ENCODE measurements at places on chromosomes 3 and 15.

GRCh38 chr3:110677506-110677905 is 394.1 kb upstream of the NECTIN3 start:
- no peak for DNase-seq

DNA sequence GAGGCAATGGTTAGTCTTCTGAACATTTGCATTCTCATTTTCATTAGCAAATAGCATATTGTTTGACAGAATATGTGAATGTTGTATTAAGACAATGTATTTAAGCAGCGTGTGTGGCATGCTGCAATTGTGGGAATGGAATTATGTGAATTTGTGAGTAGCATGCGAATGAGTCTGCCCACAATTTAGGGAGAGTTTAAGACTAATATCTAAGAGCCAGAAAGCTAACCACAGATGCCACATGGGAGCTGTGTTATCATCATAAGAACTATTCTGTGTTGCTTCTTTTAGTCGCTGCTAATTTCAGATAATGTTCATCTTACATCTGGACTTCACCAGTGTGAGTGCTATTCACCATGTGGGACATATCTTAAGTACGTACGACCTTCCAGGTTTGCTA is 494.5 kb downstream of the RBMS3 start:
- no peak for DNase-seq

DNA sequence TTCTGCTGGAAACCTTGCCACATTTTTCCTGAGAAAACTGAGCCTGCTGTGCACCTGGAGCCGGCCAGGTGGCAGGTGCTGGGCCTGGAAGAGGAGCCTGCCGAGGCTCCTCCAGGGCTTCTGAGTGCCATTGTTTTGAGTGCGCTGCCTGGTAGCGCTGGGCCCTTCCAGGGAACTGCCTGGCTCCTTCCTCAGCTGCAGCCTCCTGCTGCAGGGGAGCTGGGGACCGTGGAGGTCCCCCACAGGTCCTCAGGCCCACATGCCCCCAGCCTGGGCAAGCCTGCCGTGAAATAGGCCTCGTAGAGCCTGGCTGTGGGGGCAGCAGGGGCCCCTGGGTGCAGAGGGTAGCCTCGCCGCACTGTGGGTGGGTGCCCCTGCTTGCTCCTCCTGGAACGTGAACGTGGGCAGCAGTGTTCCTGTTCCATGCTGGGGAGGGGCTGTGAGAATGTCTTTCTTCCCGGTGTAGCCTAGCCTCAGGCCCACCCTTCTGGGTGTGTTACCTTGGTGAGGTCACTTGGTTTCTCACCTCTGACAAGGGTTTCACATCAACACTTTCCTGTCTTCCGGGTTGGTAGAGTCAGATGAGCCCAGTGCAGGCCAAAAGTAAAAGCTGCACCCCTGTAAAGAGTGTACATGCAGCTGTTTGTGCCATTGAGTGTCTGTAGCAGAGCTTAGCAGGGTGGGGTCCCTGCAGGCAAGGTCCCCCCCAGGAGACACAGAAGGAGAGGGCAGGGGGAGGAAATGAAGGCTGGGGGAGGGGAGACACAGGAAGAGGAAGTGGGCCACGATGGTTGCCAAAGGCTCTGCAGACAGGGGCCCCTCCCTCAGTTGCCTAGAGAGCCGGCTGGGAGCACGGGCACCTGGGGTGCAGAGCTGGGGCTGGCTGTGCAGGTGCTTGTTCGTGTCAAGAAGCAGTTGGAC is 34.5 kb downstream of the KLF13 start:
- peak; percentile 76 for DNase-seq

GRCh38 chr15:98924401-98925049 is 83.1 kb downstream of the PGPEP1L start:
- DNase-seq = no peak

DNA sequence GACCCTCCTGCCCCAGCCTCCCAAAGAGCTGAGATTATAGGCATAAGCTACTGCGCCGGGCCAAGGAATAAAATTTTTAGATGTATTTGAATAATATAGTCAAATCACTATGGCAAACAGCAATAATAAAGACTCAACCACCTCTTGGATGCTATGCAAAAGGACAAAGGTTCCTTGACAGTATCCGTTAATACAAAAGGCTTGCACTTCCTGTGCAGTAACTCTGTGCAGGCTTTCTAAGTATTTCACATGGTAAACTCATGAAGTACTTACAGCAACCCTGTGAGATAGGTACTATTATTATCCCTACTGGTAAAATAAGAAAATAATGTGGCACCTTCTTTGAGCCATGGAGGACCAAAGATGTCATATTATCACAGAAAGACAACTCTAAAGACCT is 86.8 kb downstream of the SHQ1 start:
- no peak for DNase-seq

DNA sequence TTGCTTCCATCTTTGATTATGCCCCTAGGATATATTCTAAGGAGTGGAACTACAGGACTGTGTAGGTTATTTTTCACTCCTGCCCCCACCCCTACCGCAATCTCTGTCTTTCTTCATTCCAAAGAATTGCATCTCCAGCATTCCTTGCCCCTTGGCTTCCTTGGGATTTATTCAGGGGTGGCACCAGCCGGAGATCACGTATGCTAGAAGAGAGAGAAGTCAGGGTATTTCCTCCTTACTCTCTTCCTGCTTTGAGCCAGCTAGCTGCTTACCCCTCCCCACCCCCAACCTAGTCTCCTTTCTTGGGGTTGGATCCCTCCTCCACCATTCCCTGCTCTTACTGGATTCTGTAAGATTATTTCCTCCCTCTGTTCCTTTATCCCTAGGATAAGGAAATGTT is 35.0 kb upstream of the DENND4A start:
- no peak for DNase-seq

DNA sequence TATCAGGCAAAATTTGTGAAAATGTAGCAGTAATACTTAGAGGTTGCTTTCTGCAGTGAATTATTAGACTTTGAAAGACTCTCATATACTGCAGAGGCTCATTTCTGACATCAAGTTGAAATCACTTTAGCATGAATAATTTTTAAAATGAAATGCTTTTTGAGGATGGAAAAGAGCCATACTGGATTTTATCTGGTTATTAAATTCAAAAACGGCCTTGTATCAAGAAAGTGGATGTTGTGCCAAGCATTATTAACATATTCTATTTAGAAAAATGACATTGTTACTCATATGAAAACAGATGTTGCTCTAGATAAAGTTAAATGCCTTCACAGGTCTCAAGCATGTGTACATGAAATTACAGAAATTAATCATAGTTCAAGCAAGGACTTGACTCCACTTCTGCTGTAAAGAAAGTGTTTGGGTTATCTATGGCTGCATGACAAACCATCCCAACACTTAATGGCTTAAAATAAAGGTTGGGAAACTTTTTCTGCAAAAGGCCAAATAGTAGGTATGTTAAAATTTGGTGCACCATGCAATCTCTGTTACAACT is 64.5 kb upstream of the ZNF280D start:
- no peak for DNase-seq

- DNase-seq = no peak
Observed at GRCh38 chr15:95105229-95105628, 873.9 kb downstream of the MCTP2 start.

GRCh38 chr3:120161902-120162301 is 67.7 kb upstream of the GSK3B start:
- DNase-seq = no peak

DNA sequence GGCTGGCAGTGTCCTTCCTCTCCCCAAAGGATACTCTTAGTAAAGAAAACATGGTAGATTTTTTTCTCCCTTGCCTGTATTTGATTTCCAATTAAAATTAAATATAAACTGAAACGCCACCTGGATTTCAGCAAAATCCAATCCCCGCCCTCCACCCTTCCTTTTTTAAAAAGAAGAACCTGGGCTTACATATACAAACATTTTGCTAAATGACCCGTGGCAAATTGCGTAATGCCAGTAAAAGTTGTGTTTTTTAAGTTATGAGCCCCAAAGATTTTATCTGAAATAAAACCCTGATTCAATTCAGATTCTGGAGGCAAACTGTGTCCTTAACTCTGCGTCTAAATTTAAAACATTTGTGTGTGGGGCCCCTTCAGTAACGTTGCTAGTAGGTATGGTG is 403.0 kb downstream of the FOXP1 start:
- no peak for DNase-seq

- DNase-seq = no peak
Observed at GRCh38 chr15:94305133-94305532, 73.8 kb downstream of the MCTP2 start.

DNA sequence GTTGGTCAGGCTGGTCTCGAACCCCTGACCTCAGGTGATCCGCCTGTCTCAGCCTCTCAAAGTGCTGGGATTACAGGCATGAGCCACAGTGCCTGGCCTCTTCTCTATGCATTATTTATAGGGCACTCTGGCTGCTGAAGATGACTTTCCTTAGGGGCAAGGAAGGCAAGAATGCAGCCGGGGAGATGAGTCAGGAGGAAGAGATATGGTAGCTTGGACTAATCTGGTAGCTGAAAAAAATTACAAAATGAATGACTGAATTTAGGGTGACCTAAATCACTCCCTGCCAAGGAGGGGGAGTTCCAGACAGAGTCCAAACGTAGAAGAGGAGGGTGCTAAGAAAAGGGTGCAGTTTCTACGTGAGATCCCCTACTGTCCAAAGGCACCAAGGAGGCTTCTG is 14.2 kb downstream of the RHCG start:
- DNase-seq = no peak

DNA sequence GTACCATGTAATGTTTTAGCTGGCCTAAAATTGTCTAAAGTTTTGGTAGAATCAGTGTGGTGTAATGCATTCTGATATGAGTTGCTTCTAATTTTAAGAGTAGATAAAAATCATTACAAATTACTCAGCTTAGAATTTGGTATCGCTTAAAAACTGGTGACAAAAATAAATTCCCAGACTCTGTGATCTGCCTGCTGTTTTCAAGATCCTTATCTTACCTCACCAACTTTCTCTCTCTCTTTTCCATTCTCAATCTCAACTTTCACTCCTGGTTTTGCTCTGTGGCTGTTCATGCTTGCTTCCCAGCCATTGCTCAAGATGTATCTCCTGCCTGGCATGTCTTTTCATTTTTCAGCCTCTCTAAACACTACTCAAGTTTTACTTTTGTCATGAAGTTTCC is 45.7 kb downstream of the TCF12 start:
- no peak for DNase-seq

- DNase-seq = no peak
Observed at GRCh38 chr15:76776480-76776879, 128.7 kb downstream of the SCAPER start.

DNA sequence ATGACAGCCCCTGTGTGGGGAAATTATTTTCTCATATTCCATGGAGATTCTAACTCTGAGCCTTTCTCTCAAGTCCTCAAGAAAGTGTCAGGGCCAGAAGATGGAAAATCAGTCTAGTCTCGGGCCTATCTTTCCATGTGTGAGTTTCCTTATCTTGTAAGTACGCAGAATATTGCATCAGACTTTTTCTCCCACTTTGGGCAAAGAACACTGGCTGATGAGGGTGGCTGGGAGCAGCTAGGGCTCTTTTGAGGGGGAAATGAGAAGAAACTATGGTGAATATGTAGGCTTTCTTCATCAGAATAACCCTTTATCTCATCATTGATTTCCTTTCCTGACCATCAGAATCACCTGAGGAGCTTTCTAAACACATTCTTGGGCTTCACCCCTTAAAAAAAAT is 264.0 kb downstream of the CLSTN2 start:
- no peak for DNase-seq

DNA sequence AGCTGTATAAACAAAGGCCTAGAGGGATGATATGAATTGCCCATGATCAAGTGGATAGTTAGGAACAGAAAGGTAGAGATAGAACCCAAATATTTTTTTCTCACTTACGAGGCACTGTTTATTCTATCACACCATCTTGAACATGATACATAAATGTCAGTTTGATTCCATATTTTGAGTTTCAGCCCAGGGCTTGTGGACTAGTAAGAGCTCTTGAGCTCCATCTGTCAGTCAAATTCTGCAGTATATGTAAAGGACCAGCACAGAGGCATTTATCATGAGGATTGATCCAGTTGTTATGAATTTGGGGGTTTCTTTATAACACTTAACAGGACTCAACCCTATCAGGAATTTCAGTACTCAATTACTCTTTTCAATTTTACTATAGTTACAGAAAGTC is 4.8 kb downstream of the SLC27A2 start:
- DNase-seq = no peak

- DNase-seq = no peak
Observed at GRCh38 chr3:127385540-127385870, 97.7 kb upstream of the PRR20G start.
